ENCODE measurements at places on chromosomes 12 and 14. TPM values are rescaled to one million over a fixed set of nuclear protein-coding genes. Genes with fewer than 3 reads are reported as not detected.

The DCN gene
- total RNA-seq, result not detected

The MARK3 gene
- total RNA-seq, result 91.4 TPM

The ANKRD33 gene
- total RNA-seq, result not detected

The CHGA gene
- not detected for total RNA-seq

The PROX2 gene
- total RNA-seq, result 0.23 TPM

The FAM222A gene
- total RNA-seq, result 0.18 TPM

The KRT78 gene
- not detected for total RNA-seq

The TMEM52B gene
- not detected for total RNA-seq

The NID2 gene
- not detected for total RNA-seq

The CLEC12A gene
- total RNA-seq, result not detected

The TBX5 gene
- not detected for total RNA-seq

The GLT1D1 gene
- 0.60 TPM for total RNA-seq

The CD163 gene
- total RNA-seq, result not detected

The CDH24 gene
- total RNA-seq, result 1.1 TPM

The SPRYD4 gene
- 3.4 TPM for total RNA-seq

The CISTR gene
- not detected for total RNA-seq

The KRT6A gene
- not detected for total RNA-seq

The APOF gene
- total RNA-seq, result not detected

The HOMEZ gene
- 6.4 TPM for total RNA-seq

The CNTN1 gene
- total RNA-seq, result not detected

The HOXC6 gene
- total RNA-seq, result not detected

The SMOC1 gene
- total RNA-seq, result not detected

The DDX11 gene
- 163 TPM for total RNA-seq

The SMARCC2 gene
- total RNA-seq, result 101 TPM

The RIPK3 gene
- 11.8 TPM for total RNA-seq

The TBX3 gene
- not detected for total RNA-seq

The PTHLH gene
- not detected for total RNA-seq

The RDH16 gene
- 0.93 TPM for total RNA-seq

The CMA1 gene
- not detected for total RNA-seq

The PTGDR gene
- 0.18 TPM for total RNA-seq

The TPH2 gene
- not detected for total RNA-seq

The PPP1R1A gene
- total RNA-seq, result not detected

The TRIP11 gene
- total RNA-seq, result 27.3 TPM

The TRIM9 gene
- 0.93 TPM for total RNA-seq

The RD3L gene
- not detected for total RNA-seq

The SPRYD3 gene
- 19.2 TPM for total RNA-seq

The NAP1L1 gene
- 835 TPM for total RNA-seq

The ACSS3 gene
- total RNA-seq, result not detected

The LRRC10 gene
- not detected for total RNA-seq

The TSPAN9 gene
- total RNA-seq, result 0.50 TPM

The CMTM5 gene
- total RNA-seq, result not detected

The NGB gene
- total RNA-seq, result not detected

The KRT85 gene
- total RNA-seq, result not detected

The SLCO1B1 gene
- total RNA-seq, result not detected

The APEX1 gene
- total RNA-seq, result 234 TPM

The RND1 gene
- total RNA-seq, result 10.4 TPM

Measured in activated naive CD4-positive, alpha-beta T cell treated with anti-CD3 and anti-CD28 coated beads, Interleukin-2, amount 50 U/mL, for 72 hours (primary cell).